ENCODE measurements at places on chromosomes 11 and 22. TPM values are rescaled to one million over a fixed set of nuclear protein-coding genes. Genes with fewer than 3 reads are reported as not detected.
A peak's percentile ranks its signal among the peaks of the same experiment; 100 is the strongest.

GRCh38 chr11:10895285-10895684, 37.4 kb upstream of the ZBED5 start:
- no peak overlapping the region for H3K4me3 ChIP-seq
- no peaks in the 10 kb centered on the region for H3K27me3 ChIP-seq
- no peak overlapping the region for H3K27ac ChIP-seq

The ABTB2 gene
- 24.6 TPM for total RNA-seq

The TRPM5 gene
- not detected for total RNA-seq

DNA sequence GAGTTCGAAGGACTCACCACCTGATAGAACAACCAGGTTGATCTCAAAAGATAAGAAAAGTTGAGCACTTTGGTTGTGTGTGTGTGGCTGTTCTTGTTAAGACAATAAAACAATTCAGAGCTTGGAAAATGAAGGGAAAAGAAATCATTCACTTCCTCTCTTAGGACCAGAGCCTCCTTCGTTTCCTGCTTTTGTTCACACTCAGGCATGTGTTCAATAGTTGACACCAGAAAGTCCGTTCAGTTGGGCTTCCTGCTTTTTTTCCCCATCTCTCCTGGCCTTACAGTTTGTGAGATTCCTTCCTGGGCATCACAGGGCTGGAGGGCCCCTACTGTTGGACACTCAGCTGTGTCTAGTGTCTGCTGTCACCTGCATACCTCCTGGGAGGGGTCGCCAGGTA, 48.0 kb downstream of the TSPAN18 start:
- peaks cover 6% of the 10 kb centered on the region for H3K4me1 ChIP-seq
- DNase-seq = no peak
- H3K4me3 ChIP-seq = no peak overlapping the region
- H3K27me3 ChIP-seq = peaks cover 47% of the 10 kb centered on the region

GRCh38 chr22:27125539-27125938, 468.2 kb downstream of the MIAT start:
- no peak overlapping the region for H3K27ac ChIP-seq
- H3K27me3 ChIP-seq = no peaks in the 10 kb centered on the region
- H3K4me3 ChIP-seq = no peak overlapping the region
- no peak for DNase-seq
- peaks cover 12% of the 10 kb centered on the region for H3K4me1 ChIP-seq

DNA sequence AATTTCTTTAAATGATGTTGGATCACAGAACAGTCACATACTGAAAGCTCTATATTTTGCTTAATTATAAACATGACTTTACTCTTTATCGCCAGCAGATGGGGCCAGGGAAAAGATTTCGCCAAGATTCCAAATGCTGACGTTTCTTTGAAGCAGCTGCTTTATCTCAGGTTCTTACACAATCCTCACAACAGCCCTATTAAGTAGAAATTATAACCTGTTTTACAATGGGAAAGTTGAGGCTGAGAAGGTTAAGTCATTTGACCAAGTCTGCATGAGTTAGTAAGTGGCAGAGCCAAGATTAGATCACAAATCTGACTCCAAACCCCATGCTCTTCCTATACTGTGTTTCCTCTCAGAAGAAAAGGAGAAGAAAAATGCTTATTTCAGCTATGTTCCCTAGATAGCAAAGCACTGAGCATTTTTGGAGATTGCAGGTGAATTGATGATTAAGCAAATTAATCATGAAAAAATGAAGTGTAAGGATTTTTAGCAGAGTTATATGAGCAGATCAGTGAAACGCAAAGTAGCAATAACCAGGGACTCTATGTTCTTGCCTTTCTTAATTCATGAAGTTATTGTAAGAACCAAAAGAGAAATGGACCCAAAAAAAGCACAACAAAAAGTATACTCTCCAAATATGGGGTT, 79.0 kb downstream of the AASDHPPT start:
- H3K4me1 ChIP-seq = no peaks in the 10 kb centered on the region
- peak; percentile 14 for DNase-seq
- H3K36me3 ChIP-seq = no peaks in the 10 kb centered on the region
- no peaks in the 10 kb centered on the region for H3K27me3 ChIP-seq
- H3K27ac ChIP-seq = no peak overlapping the region

GRCh38 chr22:47134222-47134621, 371.8 kb downstream of the TBC1D22A start:
- H3K4me3 ChIP-seq = no peak overlapping the region
- no peaks in the 10 kb centered on the region for H3K27me3 ChIP-seq
- no peak overlapping the region for H3K27ac ChIP-seq
- peaks cover 16% of the 10 kb centered on the region for H3K4me1 ChIP-seq

DNA sequence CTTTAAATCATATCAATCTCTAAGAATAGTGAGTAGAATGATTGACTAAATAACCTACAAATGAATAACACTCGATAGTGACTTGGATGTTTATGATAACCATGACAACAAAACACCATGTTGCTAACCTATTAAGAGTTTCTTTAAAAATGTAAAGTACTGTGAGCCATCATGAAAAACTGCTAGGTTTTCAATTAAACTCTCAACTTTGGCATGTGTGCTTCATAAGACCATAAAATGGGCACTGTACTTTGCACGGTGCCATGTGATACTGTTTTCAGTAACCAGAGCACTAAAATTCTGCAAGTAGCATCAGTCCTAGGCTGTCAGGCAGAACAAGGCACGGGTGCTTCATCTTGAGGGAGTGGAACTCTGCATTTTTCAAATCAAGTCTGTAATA, 96.2 kb upstream of the TRIM77 start:
- H3K36me3 ChIP-seq = no peaks in the 10 kb centered on the region
- no peaks in the 10 kb centered on the region for H3K27me3 ChIP-seq
- H3K27ac ChIP-seq = no peak overlapping the region
- no peak overlapping the region for H3K4me3 ChIP-seq
- H3K4me1 ChIP-seq = no peaks in the 10 kb centered on the region

The APOL5 gene
- not detected for total RNA-seq

Measured in Calu3 (cell line).